ENCODE measurements at places on chromosomes 13 and 19.
A peak's percentile ranks its signal among the peaks of the same experiment; 100 is the strongest.

- DNase-seq, result peak; percentile 88
Observed at GRCh38 chr13:110108348-110109139, 198.4 kb downstream of the COL4A1 start.

- no peak for DNase-seq
Observed at GRCh38 chr19:5627395-5627904, 4.6 kb downstream of the SAFB start.

DNA sequence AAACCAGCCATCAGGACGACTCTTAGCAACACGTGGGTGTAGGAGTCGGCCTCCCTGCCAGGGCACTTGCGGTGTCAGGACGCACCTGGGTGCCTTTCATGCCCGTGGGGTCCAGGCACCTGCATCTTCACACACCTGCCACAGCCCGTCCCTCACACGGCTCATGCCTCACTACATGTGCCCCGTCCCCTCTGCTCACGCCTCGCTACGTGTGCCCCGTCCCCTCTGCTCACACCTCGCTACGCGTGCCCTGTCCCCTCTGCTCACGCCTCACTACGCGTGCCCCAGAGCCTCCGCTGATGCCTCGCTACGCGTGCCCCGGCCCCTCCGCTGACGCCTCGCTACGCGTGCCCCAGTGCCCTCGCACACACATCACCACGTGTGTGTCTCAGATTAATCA lies 58.0 kb upstream of the F7 start:
- DNase-seq, result no peak

DNA sequence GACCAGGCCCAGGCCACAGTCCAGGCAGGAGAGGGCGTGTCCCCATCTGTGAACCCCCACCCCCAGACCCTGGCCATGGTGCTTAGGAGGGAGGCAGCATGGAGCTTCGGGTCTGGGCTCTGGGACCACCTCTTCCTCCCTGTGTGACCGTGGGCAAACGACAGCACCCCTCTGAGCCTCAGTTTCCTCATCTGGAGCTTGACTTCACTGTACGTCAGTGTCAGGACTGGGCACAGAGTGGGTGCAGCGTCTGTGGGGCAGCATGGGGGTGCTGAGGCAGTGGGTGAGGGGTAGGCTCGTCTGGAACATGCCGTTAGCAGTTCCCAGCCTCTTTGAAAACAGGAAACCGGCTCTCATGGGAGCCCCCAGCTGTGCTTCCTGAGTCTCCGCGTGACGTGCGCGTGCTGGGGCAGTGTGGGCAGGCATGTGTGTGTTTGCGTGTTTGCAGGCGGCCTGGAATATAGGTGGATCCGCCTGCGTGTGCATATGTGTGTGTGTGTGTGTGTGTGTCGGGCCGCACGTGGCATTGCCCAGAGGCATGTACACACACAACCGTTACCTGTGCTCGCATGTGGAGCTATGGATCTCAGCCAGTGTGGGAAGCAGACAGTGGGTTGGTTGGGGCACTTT lies 15.8 kb downstream of the ARRDC2 start:
- peak; percentile 14 for DNase-seq

DNA sequence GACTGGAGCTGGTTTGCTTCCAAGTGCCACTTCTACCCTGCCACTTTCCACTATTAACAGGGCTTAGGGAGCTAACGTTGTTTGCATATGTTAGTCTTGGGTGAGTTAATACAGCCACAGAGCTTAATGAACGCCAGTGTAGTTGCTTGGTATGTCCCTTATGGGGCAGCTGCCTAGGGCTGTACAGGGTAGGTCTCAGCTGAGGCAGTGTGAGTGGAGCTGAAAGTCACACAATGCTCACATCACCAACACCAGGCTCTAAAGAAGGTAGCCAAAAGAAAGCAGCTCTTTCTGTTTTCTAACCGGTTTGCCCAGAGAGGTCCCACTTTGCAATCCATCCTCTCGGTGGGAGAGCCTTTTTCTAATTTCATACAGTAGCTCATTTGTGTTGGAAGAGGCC lies 186.2 kb downstream of the RGCC start:
- DNase-seq, result no peak
